ENCODE measurements at places on chromosomes 11 and 22.

DNA sequence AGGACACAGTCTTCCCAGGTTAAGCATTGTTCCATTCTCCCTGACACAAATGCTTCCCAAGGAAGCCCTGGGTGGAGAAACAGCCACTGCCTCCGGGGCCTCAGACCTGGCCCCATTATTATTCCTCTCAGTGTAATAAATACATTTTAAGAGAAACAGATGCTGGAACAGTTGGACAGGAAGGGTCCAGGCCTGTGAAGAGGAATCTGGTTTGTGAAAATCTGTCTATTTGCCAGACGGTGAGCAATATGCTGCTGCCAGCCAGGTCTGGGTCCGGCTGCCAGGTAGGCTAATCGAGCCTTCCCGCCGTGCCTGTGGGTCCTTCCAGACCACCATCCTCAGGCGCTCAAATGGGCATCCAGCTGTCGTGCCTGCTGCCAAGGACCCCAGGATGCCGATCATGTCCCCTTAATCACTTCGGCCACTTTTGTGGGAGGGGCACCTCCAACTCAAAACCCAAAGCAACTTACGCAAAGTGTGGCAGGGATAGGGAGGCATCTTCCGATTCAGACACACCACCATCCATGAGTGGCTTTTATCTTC lies 528.4 kb downstream of the MIAT start:
- DNase-seq, result no peak

GRCh38 chr11:132409573-132410355 lies 1039.3 kb downstream of the NTM start:
- no peak for DNase-seq

GRCh38 chr22:45757068-45757467 lies 85.4 kb downstream of the ATXN10 start:
- no peak for DNase-seq

- no peak for DNase-seq
Measured at GRCh38 chr11:7500251-7500650, 13.5 kb upstream of the PPFIBP2 start.

DNA sequence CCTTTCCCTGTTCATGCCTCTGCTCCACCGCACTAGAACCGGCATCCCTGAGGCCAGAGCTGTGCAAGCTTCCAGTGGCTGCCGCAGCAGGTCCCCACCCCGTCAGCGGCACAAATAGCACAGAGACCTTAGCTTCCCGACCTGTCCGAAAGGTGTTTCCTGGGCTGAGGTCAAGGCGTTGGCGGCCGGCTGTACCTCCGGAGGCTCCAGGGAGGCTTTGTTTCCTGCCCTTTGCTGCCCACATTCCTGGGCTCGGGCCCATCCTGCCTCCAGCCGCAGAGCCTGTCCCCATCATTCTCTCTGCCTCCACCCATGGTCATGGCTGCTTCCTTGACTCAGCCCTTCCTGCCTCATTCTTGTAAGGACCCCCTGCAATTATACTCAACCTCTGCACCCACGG lies 31.2 kb downstream of the ARHGAP8 start:
- no peak for DNase-seq

DNA sequence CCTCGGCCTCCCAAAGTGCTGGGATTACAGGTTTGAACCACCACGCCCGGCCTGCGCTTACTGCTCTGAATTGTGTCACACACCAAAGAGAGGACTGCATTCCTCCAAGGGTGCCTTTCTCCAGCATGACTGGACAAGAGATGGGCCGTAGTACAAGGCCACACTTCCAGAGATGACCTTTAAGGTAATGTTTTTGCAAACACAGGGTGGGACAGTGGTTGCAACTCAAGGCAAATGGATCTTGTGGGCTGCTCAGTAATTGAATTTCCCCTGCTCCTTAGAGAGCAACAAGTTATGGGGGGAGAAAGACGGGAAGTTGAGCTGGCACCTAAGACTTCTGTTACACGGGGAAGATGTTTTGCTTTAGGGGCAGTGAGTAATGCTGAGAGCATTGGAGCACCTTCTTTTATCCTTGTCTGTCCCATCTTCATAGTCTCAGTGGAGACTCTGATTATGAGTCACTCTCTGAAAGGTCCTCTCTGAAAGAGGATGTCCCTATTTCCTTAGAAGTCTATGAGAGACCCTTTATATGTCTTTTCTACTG lies 66.3 kb downstream of the C11orf91 start:
- no peak for DNase-seq

DNA sequence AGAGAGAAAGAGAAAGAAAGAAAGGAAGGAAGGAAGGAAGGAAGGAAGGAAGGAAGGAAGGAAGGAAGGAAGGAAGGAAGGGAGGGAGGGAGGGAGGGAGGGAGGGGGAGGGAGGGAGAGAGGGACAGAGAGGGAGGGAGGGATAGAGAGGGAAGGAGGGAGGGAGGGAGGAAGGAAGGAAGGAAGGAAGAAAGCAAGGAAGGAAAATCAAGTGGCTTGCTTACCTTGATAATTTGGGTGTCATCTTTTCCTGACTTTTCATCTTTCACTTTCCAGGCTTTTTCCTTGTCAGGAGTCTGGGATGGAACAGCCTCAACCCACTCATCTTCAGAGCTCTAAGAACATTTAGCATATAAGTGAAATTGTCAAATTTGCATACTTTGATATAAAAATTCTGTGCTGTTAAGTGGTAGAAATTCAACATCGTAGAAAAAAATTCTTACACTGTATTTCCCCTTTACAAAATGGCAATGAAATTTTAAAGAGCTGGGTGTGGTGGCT lies 14.9 kb downstream of the CWF19L2 start:
- no peak for DNase-seq

DNA sequence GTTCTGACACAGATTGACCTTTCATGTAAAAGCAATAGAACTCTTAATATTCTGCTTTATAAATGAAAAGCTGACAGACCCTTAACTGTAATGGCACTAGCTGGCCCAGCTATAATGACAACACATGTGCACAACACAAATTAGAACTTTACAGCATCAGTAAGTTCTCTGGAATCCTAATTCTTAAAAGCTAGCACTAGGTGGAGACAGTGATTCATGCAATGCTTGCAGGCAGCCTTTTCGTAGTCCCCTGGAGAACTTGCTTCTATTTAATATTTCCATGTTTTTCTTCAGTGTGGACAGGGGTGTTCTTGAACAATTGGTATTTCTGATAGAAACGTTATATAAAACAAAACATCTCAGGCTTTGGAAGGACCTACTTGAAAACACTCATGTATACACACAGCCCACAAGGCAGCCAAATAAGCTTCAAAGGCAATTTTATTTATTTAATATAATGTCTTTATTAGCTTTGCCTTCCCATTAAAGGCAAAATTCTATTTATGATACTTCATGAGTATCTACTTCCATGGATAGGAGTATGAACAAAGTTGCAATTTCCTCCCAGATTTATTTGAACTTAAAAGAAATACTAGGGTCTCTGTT lies 374.3 kb upstream of the MPPED2 start:
- DNase-seq, result no peak

DNA sequence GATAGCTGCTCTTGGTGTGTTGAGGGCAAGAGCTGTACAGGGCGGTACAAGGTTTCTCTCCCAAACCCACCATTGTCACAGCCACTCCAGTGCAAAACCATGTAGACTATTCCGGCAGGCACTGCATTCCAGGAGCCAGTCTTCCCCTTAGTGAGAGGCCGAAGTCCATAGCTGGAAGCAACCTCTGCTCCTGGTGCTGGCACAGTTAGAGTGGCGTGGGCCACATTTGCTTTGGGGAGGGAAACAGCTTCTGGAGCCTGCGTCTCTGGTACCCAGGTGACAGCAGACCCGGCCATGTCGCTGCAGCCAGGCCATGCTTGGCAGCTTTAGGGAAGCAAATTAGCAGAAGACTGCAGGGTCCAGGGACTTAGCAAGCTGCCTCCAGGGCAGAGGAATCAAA lies 788.0 kb downstream of the BRD1 start:
- no peak for DNase-seq

DNA sequence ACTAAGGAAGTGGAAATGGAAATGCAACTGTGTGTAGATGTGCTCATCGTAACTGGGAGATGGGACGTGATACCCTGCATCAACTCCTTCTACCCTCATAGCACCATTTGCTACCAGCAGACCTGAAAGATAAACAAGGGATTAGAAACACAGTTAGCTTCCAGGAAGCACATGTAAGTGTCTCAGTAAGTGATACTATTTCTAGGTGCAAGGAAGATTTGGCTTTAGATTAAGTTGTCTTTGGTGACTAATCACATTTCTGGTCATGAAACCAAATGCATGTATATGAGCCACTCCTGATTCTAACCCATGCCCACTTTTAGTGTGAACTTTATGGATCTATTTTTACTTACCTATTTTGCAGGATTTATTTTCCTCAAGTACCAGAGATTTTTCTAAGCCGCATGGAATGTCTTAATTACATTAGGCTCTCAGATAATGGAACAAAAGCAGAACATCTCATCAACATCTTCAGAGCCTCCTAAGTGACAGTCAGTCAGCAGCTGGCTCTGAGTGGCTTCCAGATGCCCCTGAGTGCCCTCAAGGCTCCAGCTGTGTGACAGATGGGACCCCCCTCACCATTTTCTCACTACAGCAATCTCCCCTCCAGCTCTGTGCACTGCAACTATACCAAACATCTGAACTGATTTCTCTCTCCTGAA lies 21.2 kb downstream of the SLC5A12 start:
- DNase-seq, result no peak

GRCh38 chr11:2815762-2816496 lies 69.6 kb downstream of the CDKN1C start:
- DNase-seq, result no peak

GRCh38 chr22:30105483-30105882 lies 25.2 kb downstream of the HORMAD2 start:
- no peak for DNase-seq

DNA sequence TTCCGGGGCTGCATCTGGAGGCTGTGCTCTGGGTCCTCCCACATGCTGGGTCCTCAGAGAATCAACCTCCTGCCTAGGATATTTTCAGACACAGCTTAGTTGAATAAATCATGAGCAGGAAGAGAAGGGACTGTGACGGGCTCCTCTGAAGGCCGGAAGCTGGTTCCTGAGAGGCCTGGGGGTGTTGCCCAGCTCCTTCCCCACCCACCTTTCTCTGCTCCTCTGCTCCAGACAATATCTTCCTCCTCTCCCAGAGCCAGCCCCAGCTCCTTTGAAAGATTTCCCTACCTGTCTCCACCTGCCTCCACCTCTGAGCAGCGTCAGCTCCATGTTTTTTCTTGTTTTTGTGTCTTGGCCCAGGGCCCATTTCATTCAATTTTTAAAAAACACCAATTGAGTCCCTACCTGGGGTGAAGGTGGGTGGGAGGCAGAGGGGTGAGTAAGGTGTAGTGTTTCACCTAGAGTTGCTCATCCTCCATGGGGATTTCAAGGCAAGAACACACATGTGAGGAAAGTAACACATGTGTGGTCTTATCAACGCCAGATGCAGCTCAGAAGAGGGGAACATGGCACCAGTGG lies 24.8 kb upstream of the THY1 start:
- no peak for DNase-seq

- DNase-seq, result no peak
Measured at GRCh38 chr22:23106344-23106743, 35.4 kb downstream of the RSPH14 start.

DNA sequence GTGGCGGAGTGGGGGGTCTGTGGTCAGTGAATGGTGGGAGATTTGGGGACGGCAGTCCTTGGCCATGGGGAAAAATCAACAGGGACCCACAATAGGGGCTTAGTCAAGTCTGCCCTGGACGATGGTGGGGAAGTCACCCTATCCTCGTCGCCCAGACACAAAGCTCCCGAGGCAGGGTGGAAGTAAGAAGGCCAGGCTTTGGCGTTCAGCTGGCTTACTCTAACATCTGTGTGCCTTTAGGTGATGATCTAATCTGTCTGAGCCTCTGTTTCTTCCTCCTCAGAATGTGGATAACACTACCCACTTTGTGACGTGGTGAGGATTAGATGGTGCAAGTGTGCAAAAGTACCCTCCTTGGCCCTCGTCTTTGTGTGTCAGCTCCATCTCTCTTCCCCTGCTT lies 192.2 kb downstream of the ST3GAL4 start:
- no peak for DNase-seq

DNA sequence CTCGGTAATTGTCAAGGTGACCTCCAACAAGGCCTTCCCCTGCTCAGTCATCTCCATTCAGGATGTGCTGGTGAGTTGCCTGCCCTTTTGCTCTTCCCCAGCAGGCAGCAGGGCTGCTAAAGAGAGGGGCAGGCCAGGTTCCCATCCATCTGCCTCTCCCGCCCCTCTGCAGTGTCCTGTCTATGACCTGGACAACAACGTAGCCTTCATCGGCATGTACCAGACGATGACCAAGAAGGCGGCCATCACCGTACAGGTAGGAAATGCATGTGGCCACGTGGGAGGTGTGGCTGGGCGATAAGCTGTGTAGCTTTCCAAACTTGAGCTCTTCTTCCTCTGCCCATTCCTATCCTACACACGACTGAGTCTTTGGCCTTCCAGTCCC lies 4.0 kb downstream of the SIDT2 start:
- DNase-seq, result no peak

GRCh38 chr22:22694106-22694505 lies 49.7 kb downstream of the GGTLC2 start:
- no peak for DNase-seq

- DNase-seq, result no peak
Measured at GRCh38 chr11:110565357-110566336, 135.9 kb downstream of the FDX1 start.

Data from stimulated activated CD4-positive, alpha-beta T cell treated with anti-CD3 and anti-CD28 coated beads, Interleukin-2, amount 100 ng/mL, for 4 hours (primary cell).